ENCODE measurements at places on chromosomes 2 and 18.

DNA sequence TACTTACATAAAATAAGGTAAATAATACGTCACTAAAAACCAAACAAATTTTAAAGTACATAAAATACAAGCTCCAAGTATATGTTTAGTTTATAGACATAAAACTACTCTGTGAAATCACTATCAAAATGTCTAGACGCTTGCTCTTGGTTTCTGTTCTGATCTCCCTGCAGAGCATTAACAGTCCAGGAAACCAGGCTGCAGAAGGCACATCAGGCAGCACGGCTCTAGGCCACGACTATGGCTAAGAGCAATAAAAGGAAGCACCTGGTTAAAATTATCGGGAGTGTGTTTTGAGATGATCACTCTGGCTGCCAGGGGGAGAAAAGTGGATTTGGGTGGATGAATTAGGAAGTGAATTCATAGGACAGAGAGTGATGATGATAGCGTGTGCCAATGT is 196.0 kb upstream of the SPHKAP start:
- no peak for DNase-seq

- no peak for DNase-seq
These were observed 99.4 kb upstream of the RND3 start for GRCh38 chr2:150586858-150587257.

GRCh38 chr18:41134426-41134825 is 820.6 kb upstream of the PIK3C3 start:
- DNase-seq, result no peak

GRCh38 chr2:11615209-11615608 is 54.8 kb downstream of the NTSR2 start:
- DNase-seq, result no peak

- DNase-seq, result no peak
These were observed 222.6 kb upstream of the CHAC2 start for GRCh38 chr2:53544871-53545558.

DNA sequence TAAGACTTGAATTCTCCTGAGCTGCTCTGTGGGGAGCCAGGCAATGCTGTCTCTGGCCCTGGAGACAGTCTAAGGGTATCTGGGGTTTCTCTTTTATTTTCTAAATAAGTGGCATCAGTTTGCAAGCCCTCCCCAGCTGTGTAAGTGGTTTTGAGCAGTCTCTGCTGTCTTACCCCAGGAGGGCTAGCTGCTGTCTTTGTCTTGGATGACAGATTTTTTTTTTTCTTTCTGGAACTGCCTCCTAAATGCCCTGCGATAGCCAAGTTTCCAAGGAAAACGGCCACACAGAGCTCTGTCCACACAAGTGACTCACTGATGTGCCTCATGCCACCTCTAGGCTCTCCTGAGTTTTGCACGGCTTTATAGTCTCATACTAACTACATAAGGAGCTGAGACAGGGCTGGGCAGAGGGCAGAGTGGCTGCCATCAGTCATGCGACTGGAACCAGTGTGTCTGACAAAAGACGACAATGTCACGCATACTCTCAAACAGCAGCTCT is 37.2 kb upstream of the THOC1 start:
- DNase-seq, result no peak

Measured in GM13976 (cell line).